Right hindlimb (tissue), 1 donor: ENCODE measurements at places on chromosomes 2 and 18.

DNA sequence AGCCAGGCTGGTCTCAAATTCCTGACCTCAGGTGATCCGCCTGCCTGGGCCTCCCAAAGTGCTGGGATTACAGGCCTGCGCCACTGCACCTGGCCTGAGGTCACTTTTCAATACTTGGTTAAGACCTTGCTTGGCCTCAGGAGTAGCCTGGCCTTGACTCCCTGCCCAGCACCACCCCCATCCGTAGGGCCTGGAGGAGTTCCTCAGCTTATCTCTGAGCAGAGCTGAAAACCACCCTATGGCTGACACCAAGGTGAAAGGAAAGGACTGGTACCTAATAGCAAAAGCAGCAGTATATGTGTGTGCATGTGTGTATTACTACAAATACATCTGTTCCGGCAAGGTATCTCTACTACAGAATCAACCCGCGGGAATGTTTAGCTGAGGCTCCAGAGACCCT is 56.0 kb downstream of the STEAP3 start:
- DNase-seq, result no peak

DNA sequence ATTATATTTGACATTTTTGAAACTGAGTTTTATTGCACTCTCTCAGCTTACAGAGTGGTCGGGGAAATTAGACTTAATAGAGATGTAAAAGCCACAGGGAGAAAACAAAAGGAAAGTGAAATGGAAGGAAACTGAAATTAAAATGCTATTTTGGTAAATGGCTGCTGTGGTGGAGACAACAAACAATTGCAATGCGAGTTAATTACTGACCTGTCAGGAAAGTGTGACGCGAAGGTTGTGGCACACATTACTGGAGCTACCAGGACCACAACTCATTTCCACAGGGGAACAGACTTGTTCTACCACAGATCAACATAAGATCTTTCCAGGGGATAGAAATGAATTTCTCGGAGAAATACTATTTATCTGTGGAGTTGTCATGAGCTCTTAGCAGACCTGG is 19.5 kb downstream of the ARHGAP15 start:
- no peak for DNase-seq

DNA sequence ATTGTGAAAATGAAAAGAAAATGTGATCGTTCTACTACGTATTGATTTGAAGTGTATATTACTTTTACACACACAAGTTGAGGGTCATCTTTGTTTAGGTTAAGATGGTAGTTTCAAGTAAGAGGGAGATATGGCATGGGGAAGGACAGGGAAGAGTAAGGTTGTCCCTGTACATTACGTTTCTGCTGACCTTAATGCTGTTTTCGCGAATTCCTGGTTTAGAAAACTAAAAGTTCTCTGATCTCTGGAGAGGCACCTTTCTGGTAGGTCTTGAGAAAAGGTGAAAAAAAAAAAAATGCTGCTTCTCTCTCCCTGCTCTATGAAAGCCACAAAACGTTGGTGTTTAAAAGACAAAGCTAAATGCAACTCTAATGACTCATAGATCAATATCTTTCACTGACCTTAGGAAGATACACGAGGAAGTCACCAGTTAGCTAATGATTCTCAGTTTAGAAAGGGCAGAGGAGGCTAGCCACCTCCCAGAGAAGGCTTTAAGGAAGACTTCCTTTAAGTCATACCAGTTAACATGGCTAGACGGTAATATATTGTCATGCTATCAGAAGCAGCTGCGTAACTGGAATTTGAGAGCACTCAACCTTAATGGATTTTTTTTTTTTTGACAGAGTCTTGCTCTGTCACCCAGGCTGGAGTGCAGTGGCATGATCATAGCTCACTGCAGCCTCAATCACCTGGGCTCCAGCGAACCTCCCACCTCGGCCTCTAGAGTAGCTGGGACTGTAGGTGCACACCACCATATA is 13.2 kb downstream of the TXNDC2 start:
- no peak for DNase-seq

GRCh38 chr2:66418381-66418780 is 16.5 kb upstream of the MEIS1 start:
- no peak for DNase-seq

DNA sequence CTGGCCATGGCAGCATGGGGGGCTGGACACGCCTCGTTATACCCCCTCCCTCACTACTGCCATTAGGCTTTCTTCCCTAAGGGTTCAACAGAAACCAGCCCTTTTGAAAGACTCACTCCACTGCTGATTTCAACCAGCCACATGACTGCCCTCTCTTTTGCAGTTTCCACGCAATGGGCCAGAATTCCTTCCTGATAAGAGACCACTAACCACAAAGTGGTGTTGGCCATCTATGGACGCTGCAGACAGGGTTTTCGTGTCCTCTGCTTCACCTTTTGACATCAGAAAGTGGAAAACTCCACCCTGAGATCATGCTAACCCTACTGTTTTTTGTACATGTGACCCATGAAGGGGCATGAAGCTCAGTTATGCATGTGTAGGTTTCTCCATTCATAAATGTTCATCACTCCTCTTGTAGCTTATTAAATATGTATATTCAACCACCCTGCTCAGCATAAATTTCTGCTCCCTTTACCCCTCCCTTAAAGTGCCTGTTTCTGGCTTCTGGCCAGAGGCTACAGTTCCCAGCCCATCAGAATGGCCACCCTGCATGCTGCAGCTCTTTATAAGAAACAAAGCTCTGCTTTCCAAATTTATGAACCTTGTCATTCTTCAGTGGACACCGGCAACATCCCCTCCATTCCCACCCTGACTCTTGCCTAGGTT is 106.6 kb upstream of the MSH6 start:
- no peak for DNase-seq

- no peak for DNase-seq
Measured at GRCh38 chr2:26900831-26901321, 52.9 kb downstream of the DPYSL5 start.

DNA sequence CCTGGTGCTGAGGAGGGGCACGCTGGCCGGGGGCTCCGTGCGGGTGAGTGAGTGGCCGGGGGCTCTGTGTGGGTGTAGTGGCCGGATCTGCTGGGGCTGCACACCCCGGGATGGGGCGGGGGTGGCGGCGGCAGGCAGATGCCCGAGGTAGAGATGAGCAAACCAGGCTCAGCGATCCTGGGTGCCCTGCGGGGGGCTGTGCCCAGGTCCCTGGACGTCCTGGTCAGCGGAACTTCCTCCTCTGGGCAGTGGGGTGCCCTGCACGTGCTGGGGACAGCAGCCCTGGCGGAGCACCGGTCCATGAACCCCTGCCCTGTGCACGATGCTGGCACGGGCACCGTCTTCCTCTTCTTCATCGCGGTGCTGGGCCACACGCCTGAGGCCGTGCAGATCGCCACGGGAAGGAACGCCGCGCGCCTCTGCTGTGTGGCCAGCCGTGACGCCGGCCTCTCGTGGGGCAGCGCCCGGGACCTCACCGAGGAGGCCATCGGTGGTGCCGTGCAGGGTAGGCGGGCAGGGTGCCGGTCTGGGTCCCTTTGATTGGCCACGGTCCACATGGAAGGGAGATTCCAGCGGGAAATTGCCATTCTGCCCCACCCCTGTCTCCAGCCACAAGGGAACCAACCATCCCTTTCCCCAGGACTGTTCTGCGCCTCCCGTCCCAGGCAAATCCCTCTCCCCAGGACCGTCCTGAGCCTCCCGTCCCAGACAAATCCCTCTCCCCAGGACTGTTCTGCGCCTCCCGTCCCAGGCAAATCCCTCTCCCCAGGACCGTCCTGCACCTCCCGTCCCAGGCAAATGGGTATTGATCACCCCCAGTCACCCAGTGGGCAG is 5.9 kb downstream of the NEU4 start:
- peak; percentile 16 for DNase-seq

DNA sequence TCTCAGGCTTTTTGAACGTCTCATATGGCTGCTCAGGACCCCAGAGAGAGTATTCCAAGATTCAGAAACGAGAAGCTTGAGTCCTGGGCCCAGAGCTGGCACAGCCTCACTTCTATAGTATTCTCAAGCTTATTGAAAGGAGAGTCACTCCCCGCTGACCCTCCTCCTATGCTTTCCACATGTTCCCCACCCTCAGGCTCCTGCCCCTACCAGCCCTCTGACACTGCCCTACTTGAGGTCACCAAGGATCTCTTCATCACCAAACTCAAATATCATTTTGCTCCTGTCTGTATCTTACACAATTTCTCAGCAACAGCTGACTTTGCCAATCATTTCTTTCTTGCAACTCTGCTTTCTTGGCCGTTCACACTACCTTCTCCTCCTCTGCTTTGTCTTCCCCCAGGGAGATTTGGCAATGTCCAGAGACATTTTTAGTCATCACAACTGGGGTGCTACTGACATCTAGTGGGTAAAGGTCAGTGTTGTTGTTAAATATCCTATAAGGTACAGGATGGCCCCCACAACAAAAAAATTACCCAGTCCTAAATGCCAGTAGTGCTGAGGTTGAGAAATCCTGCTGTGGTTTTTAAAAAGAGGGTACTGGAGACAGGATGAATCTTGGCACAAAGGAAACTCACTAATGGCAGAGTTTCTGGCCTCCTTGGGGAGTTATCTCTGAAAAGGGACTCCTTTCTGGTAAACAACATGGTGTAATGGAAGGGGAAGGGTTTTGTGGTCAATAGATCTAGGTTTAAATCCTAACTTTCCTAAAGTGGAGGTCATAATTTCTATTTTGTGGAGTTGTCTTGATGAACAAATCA is 26.9 kb upstream of the INSIG2 start:
- DNase-seq, result no peak

DNA sequence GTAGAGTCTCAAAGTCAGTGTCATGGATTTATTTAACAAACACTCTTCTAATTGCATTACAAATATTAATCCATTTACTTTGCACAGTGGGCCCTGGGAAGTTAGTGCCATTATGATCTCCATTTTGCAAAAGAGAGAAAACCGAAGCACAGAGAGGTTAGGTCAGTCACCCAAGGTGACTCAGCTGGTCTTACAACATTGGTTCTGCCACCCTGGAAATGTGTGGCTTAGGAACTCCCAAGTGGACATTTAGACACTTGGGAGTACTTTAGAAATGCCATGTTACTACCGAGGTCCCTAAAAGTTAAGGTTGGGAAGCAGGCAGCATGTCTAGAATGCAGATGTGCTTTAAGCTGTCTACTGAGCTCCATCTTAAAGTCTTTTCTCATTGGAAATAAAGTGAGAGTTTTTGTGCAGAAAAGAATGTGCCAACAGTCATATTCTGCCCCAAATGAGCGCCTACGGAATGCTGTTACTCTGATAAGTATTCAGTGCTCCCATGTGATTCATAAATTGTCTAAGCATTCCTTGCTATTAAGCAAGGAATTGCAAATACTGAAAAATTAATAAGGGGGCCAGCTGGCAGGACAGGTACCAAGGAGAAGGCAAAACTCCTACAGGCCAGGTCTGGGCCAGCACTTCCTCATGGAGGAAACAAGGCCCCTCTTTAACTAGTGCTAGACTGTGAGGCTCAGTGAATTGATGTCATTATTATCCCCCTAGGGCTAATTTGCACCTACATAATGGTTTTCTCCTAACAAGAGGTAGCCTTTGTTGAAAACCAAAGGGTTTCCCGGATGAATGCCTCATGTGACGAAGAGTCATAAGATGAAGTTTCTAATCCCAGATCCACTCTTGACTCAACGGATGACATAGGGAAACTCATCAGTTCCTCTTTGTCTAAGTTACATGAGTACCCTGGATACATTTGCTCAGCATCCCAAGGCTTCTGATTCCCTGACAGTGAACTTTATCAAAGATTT is 16.3 kb downstream of the NRP2 start:
- no peak for DNase-seq
